Fibroblast of mammary gland (primary cell): ENCODE measurements at places on chromosomes 6 and 20.

DNA sequence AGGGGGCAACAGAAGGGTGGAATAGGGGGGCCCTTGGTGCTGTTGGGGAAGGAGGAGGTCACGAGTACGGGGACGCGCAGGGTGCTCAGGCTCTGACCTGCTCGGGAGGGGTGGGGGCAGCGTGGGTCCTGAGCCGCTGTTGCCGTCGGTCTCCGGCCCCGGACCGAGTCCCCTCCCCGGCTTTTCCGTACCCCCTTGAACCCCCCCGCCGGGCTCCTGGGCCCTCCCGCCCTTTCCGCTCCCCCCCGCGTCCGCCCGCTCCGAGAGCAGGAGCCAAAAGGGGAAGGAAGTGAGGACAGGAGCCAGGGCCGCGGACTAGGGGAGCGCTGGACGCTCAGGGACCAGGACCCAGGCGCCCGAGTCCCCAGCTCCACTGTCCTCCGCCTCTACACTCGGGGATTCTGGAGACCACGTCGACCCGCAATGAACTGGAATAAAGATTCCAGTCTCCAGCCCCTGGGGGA lies at the start of gene RGL2:
Gene RGL2 (minus strand): TSS at position 170 of the 464 bp plus-strand sequence. CDS start 332 bp downstream, outside the sequence.
- no peak for DNase-seq

DNA sequence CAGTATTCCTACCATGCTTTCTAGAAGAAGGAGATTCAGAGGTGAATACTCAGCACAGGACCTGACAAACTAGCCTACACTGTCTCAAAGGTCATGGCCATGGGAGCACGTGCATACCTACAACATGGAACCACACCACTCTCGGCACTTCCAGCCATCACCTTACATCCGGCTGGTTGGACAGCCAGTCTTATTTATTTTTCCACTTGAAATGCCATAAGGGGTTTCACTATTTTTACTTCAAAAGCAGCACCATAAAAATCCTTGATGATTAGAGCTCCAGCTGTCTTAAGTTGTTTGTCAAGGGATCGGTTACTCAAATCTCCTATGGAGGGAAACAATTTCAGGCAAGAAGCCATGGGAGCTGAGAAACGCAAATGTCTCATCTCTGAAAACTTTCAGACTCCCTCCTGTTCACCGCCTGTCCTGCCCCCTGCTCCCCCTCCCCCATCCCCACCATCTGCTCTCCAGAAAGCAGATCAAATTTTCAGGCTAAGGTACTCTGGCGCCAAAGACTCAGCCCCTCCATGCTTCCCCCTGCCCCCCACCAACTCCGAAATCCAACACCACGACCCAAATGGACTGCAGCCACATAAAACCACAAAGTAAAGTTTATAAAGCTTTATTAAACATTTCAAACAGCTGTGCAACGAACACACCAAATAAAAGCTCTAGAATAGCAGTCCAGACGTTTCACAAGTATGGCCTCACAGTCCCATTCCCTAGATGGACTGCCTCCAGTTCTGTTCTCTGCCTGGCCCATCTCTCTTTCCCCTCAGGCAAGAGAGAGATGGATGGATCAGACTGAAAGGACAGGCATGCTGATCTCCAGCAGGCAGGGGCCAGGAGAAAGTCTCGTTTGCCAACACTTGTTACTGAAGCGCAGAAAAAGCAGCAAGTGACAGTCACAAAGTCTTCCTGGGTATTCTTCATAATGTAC lies 4.0 kb upstream of the NNAT start:
- peak; percentile 47 for DNase-seq

DNA sequence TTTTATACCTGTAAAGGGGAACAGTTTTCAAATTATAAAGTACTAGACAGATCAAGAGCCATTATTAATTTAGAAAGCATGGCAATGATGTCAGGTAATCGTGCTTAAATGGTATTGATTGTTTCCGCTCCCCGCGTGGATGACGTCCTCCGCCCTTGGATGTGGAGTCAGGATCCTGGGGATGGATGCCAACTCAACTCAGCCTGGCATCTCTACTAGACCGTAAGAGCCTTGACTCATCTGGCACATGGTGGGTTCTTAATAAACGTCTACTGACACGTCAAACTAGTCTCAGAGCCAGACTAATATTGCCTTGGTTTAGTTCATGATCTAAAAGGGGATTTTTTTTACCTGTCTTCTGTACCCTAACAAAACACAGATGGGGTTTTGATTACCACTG lies 80.2 kb downstream of the LRFN2 start:
- peak; percentile 19 for DNase-seq

- no peak for DNase-seq
Measured at GRCh38 chr6:35541836-35542235, 29.1 kb upstream of the TULP1 start.

DNA sequence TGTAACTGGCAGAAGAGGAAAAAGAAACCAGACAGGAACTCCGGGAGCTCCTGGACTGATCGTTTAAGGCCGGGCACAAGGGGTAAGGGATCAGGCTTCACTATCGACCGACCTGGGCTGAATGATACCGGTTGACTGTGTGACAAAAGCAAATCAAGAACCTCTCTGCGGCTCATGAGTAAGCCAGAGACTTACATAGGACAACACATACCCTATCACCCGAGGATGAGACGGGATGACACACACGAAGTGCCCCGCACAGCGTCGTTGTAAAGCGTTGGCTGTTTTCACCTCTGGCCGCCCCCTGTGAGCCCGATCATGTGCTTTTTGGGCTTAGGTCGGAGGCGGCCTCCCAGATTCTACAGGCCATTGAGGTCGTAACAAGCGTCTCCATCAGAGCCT lies 695 bp upstream of the TGIF2 start:
- DNase-seq, result peak; percentile 37

DNA sequence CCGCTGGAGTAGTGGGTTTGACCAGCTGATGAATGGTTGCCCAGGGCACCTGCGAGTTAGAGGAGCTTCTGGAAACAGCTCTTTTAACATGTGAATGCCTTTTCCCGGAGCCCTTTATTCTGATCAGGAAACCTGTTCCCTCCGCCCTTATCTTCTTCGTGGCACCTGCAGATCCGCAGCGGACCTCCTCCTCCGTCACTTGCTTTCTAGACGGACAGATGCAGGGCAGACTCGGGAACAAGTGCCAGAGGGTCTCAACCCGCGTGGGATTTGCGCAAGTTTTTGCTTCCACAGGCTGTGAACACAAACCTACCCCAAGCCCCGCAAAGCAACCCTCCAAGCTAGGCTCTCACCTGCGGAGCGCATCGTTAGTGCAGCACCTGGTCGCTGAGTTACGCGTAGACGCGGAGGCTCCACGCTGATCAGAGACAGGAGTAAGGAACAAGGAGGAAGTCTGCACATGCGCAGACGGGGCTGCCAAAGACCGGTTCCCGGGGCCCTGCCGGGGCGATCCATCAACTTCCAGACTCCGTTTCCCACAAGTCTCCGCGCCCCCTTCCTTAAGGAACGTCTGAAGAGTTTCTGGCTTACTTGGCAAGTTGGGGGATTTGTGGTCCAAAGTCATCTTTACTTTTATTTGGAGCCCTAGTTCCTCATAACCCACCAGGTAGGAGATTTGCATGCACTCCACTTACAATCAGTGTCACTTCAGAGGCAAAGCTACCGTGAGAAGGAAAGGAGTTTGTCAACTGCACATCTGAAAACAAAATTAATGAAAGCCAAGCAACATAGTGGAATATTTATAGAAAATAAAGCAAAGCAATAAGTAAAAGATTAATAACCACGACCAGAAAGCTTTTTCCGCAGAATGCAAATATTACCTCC lies 52.7 kb upstream of the ELMO2 start:
- no peak for DNase-seq

DNA sequence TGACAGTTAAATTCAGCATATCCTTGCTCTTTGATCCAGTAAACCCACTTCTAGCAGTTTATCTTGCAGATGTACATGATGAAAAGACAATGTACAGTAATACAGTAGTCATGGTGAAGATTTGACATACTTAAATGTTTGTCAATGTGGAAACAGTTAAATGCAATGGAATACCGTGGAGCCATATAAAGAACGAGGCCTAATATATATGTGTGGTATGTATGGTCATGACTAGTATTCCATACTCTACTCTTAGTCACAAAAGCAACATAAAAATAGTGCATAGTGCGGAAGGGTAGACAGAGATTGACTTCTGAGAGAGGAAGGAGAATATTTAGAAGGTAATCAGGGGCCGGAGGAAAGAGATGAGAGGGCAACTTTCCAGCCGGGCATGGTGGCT lies 70.7 kb upstream of the ARMC2 start:
- no peak for DNase-seq

GRCh38 chr6:38603966-38604365 lies 35.8 kb downstream of the BTBD9 start:
- DNase-seq, result peak; percentile 15

DNA sequence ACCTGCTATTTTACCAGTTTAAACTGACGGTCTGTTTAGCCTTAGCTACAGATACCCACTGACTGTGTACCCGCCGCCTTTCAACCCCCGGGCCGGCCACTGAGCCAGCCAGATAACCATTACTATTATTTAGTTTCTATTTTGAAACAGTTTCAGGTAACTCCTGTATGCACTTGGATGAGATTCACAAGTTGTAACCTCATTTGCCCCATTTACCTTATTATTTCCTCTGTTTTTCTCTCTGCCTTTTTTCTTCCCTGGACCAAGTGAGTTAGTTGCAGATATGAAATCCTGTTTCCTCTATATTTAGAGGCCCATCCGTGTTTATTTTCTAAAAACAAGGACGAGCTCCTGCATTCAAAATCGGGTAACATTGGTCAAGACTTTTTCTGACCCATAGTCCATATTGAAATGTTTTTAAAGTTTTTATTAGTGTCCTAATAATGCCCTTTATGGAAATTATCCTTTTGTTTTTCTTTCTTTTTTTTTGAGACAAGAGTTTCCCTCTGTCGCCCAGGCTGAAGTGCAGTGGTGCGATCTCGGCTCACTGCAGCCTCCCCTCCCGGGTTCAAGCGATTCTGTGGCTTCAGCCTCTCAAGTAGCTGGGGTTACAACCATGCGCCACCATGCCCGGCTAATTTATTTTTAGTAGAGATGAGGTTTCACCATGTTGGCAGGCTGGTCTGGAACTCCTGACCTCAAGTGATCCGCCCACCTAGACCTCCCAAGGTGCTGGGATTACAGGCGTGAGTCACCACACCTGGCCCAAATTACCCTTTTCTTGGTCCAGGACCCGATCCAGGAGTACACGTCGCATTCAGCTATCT lies 767 bp downstream of the AP5S1 start:
- DNase-seq, result peak; percentile 60

DNA sequence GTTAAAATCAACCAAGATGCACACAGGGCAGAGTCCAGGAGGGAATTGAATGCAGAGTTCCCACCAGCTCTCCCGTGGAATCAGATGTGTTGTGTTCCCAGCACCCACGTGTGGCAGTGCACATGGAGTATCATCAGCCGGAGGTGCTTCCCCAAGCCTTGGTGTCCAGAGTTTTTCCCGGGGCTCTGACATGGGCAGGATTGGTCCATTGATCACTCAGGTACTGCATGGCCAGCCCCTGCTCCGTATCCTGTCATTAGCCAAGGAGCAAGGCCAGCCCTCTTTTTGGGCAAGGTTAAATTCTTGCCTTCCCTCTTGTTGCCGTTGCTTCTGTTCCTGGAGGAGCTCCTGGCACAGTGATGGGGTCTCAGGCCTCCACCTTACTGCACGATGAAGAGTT lies 28.6 kb upstream of the SLC22A1 start:
- no peak for DNase-seq

GRCh38 chr20:61886721-61887595 lies 178.7 kb downstream of the TAF4 start:
- peak; percentile 48 for DNase-seq

GRCh38 chr20:56554869-56555268 lies 21.8 kb downstream of the FAM209B start:
- peak; percentile 98 for DNase-seq

DNA sequence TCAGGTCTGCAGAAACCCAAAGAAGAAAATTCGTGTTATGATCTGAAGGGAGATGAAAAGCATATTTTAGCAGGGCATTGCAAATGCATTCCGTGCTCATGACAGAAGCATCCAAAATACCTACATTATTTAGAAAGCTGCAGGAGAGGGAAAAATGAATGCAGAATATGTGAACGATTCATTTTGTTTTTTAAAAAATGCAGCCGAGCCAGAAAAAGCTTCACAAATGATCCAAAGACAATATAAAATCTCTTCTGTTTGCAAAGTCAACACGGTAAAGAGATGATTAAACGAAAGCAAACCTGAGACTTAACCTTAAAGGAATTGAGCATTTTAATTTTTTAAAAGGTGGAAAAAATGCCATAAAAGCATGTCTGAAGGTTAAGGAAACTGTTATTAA lies 136.1 kb upstream of the SULF2 start:
- DNase-seq, result no peak

DNA sequence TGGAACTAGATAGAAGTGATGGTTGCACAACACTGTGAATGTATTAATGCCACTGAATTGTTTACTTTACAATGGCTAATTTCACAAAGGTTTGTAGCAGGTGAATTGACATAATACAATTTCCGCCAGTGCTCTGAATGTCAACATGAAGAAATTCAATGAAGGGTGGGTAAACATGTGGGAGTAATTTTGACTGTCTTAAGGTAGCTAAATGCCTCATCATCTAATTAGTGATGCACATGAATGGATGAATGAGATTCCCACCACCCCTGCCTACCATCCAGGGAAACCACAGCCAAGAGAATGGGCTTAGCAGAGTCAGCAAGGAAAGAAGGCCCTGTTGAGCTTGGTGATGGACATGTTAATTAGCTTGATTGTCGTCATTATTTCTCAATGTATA lies 275.3 kb downstream of the ALDH8A1 start:
- no peak for DNase-seq

DNA sequence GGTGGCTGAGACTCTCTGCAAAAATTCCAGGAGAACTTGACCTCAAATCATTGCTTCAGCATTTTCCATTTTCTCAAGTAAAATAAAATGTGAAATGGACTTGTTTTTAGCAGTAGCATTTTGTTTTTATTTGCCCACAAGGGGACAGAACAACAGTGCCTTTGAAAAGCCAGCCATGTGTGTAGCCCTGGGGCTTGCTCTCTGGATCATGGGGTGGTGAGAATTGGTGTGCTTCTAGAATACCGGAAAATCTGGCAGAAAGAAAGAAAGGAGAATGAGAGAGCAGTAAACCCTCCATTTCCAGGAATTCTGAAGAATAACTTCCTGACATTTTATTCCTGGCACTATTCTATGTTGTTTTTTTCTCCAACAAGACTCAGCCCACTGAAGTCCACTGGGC lies 254.7 kb upstream of the MOCS1 start:
- DNase-seq, result no peak

DNA sequence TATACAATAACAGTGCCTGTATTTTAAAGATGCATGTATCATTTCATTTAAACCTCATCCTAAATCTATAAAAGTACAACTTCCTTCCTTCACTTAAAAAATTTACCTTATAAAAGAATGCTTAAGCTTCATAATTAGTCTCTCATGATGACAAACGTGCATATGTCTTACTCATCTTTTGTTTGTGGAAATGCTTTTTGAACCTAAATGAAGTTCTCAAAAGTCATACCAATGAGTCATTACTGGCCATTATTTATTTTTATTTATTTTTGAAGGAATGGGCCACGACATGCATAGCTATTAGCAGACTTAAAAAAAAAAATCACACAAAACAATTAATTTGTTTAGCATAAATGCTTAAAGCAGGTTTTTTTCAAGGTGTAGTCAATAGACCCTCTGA lies 3.7 kb downstream of the TFB1M start:
- DNase-seq, result peak; percentile 72
